Activated CD4-positive, alpha-beta memory T cell treated with anti-CD3 and anti-CD28 coated beads for 36 hours (primary cell): ENCODE measurements at places on chromosomes 4 and X. TPM values are rescaled to one million over a fixed set of nuclear protein-coding genes. Genes with fewer than 3 reads are reported as not detected.

DNA sequence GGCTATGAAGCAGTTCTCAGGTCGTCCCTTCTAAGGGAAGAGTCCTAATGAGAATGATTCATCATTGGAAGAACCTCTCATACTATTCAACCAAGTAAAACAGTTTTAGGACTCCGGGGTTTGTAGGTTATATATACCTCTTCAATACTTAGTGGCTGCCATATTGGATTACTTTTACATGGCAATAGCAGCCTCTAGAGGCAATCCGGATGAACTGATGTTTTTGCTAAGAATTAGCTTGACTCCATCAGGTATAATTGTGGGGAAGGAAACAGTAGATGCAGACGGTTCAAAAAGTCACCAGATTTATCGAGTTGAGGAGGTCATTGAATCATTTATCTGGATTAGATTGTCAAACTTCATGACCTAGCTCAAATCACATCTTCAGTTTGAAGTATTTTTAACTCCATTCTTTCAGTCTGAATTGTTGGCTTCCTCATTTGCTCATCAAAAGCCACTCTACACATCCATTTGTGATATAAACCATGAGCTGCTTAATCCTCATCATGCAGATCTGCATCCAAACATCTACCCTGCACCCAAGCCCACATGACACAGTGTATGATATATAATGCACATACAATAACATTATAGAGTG is 28.4 kb downstream of the GUCY1B1 start:
- H3K36me3 ChIP-seq: no peaks in the 10 kb centered on the region
- no peak for DNase-seq
- peaks cover 4% of the 10 kb centered on the region for H3K4me1 ChIP-seq
- H3K27me3 ChIP-seq: no peaks in the 10 kb centered on the region

- no peak within 1 kb of the TSS for H3K27ac ChIP-seq
- H3K27me3 ChIP-seq: no peaks in the 10 kb centered on the region
- H3K4me1 ChIP-seq: no peaks in the 10 kb centered on the region
These were observed at the start of gene TKTL1 for GRCh38 chrX:154295664-154296310. Gene TKTL1 (plus strand): TSS chrX:154295795. CDS start chrX:154295860, 65 bp downstream.

GRCh38 chr4:152684007-152684406 is 4.2 kb upstream of the TMEM154 start:
- H3K27ac ChIP-seq: no peak overlapping the region
- no peak overlapping the region for H3K4me3 ChIP-seq
- peaks cover 6% of the 10 kb centered on the region for H3K27me3 ChIP-seq
- no peaks in the 10 kb centered on the region for H3K36me3 ChIP-seq

NXF2 gene
- total RNA-seq: not detected

ETDA gene
- total RNA-seq: not detected

PRDM8 gene
- 3.0 TPM for total RNA-seq
